ENCODE measurements at places on chromosomes 1 and 21.

GRCh38 chr1:184082541-184083415, 31.2 kb downstream of the TSEN15 start:
- DNase-seq: no peak

DNA sequence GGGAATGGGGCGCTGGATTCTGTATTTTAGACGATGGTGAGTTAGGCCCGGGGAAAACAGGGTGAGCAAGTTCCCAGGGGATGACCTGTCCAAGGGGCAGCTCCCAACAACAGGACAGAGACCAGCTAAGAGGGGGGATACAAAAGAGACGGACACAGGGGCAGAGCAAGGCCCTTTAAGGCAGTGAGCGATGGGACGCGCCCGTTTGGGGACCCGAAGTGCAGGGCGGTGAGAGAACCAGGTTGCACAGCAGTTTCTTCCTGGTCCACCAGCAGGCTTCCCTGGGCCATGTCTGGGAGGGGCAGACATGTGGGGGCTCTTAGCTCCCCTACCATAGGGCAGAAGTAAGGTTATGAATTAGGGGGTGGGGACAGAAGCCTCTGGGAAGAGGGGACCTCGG, 22.0 kb downstream of the INAVA start:
- no peak for DNase-seq

- no peak for DNase-seq
These were observed 4.3 kb downstream of the OLIG2 start for GRCh38 chr21:33029975-33030461.

DNA sequence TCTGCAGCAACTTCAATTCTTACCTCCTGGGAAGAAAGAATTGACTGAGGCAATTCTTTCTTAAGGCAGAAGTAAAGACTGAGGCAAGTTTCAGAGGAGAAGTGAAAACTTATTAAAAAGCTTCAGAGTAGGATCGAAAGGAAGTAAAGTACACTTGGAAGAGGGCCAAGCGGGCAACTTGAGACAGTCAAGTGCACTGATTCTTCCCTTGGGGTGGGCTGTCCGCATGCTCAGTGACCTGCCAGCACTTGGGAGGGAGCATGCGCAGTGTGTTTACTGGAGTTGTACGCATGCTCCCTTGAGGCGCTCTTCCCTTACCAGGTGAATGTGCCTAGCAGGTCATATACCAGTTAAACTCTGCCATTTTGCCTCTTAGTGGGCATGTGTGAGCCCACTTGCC, 55.3 kb upstream of the NBPF3 start:
- no peak for DNase-seq

DNA sequence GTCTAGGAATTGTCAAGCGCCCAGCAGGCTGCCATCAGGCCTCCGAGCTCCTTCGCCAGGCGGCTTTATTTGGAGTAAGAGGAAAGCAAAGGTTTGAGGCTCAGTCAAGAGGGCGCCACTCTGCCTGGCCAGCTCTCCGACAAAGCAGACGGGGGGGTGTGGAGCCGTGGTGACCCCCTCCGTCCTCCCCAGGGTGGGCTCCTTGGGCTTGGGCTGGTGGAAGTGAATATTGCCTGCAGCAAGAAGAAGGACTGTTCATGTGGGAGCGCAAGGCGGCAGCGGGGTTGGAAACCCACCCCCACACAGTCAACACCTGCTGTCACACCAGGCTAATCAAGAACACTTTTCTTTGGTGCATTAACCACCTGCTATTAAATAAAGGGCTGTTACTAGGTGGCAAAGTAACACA, 14.6 kb downstream of the EPHX1 start:
- no peak for DNase-seq

- no peak for DNase-seq
These were observed 44.5 kb upstream of the ENAH start for GRCh38 chr1:225697428-225697827.

- no peak for DNase-seq
These were observed 9.9 kb downstream of the OTUD3 start for GRCh38 chr1:19892129-19892528.

GRCh38 chr21:33121715-33122475, 52.0 kb downstream of the OLIG1 start:
- DNase-seq: no peak

GRCh38 chr1:38261574-38261973, 215.0 kb upstream of the POU3F1 start:
- DNase-seq: no peak

DNA sequence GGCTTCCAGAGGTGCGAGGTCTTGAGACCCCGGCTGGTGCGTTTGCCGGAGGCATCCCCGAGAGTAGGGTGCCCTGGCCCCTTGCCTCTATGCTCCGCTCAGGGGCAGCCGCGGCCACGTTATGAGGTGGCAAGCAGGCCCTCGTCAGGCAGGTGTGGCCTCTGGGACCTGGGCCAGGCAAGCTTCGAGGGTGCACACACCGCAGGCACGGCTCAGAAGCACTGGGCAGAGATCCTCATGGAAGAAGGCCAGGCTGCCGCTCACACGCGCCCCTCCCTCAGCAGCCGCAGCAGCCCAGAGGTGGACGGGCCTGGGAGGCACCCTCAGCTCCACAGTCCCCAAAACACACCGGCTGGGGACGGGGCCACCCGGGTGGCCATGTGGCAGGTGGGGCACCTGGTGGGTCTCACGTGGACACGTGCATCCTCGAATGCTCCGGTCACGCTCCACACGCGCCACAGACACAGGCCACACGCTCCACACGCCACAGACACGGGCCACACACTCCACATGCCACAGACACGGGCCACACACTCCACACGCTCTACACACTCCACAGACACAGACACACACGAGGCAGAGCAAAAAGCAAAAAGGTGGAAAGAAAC, 6.5 kb downstream of the SDF4 start:
- no peak for DNase-seq

GRCh38 chr1:31032266-31032665, 33.3 kb downstream of the PUM1 start:
- no peak for DNase-seq

- DNase-seq: no peak
These were observed 28.1 kb upstream of the ACBD6 start for GRCh38 chr1:180530501-180530900.

GRCh38 chr1:183346276-183346732, 71.9 kb downstream of the NMNAT2 start:
- no peak for DNase-seq

Data from activated CD4-positive, alpha-beta T cell treated with anti-CD3 and anti-CD28 coated beads, Interleukin-2, amount 10 ng/mL, durations not matched to agents 7 days and 5 days (primary cell).